Globus pallidus (tissue), 1 donor: ENCODE measurements at places on chromosomes 3 and 15.
A peak's percentile ranks its signal among the peaks of the same experiment; 100 is the strongest.

GRCh38 chr3:119636891-119637611, 23.3 kb downstream of the POPDC2 start:
- no peak for DNase-seq

DNA sequence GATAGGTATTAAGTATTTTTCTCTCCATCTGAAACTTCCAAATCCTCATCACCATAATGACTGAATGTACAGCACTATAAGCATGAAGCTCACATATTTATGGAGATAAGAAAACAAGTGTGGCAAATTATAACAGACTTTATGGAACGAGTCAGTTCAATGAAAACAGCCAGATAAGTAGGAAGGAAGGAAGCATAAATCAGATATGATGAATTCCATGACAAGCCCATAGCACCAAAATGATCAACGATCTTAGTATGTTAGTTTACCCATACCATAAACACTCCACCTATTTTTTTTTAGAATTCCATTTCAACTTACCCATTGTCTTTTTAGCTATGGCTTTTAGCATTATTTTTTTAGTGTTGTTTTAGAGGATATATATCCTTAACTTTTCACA, 169.5 kb downstream of the TNIK start:
- no peak for DNase-seq

DNA sequence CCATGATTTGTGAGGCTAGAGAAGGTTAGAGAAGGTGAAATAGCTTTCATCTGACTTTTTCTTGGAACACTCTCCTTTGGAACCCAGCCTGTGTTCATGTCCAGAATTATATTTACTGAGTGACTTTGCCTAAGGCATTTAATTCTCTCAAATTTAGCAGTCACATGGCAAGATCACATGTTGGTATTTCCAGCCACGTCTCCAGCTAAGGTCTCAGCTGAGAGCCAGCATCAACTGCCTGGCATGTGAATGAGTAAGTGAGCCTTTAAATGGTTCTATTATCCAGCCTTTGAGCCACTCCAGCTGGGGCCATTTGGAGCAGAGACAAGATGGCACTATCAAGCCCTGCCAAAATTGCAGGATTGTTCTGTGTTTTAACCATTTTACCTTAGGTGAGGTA, 130.2 kb upstream of the SGO1 start:
- DNase-seq = peak; percentile 27

DNA sequence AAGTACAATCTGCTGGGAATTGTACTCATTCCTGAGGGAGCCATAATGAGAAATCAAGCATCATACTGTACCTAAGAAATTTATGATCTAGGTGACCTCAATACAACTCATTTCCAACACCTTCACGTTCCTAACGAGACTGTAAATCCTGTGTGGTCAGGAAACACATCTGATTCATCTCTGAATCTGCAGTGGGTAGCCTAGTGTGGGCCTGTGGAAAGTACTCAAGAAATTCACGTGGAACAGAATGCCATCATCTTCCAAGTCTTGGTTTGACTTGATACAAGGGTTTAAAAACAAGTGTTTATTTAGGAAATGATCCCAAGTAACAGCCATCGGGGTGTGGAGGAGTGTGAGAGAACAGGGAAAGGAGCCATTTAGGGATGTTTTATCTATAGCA, 568.9 kb downstream of the EDEM1 start:
- no peak for DNase-seq

- no peak for DNase-seq
Measured at GRCh38 chr15:61115241-61115640, 113.9 kb downstream of the RORA start.

DNA sequence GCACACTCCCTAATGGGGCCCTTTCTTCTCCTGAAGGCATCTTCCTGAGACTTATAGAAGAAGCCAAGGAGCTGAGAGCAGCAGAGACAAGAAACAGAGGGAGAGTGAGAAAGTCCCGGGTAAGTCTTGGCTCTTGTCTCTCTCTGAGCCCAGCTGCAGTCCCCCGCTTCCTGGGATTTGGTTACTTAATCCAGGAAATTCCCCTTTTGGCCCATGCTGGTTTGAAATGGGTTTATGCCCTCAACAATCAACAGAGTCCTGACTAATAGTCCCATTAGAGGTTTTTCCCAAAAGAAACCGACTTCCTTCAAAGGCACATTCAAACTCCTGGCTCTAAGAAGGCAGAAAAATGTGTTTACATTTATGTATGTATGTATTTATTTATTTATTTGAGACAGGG, 22.0 kb downstream of the TMEM158 start:
- no peak for DNase-seq

DNA sequence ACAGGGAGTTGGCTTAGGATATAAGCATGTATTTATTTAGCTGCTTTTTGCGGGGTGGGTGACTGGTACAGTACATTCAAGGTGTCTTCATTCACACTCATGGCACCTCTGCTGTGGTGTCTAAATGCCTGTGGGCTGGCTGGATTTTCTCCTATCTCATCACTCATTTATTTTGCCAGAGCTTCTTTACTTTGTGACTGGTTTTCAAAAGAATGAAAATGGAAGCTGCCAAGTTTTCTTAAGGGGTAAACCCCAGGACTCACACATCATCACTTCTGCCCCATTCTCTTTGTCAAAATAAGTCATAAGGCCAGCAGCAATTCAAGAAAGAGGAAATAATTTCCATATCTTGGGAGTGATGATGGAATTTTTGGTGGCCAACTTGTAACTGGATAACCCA, 493.4 kb upstream of the ALCAM start:
- no peak for DNase-seq

GRCh38 chr3:11236588-11237461, 35.4 kb upstream of the ATG7 start:
- DNase-seq = peak; percentile 12

GRCh38 chr15:50256188-50257041, 9.1 kb downstream of the HDC start:
- DNase-seq = no peak

- DNase-seq = no peak
Measured at GRCh38 chr3:159897331-159898075, 91.1 kb upstream of the IL12A start.

- DNase-seq = peak; percentile 71
Measured at GRCh38 chr3:9231006-9231405, 18.4 kb downstream of the SRGAP3 start.

DNA sequence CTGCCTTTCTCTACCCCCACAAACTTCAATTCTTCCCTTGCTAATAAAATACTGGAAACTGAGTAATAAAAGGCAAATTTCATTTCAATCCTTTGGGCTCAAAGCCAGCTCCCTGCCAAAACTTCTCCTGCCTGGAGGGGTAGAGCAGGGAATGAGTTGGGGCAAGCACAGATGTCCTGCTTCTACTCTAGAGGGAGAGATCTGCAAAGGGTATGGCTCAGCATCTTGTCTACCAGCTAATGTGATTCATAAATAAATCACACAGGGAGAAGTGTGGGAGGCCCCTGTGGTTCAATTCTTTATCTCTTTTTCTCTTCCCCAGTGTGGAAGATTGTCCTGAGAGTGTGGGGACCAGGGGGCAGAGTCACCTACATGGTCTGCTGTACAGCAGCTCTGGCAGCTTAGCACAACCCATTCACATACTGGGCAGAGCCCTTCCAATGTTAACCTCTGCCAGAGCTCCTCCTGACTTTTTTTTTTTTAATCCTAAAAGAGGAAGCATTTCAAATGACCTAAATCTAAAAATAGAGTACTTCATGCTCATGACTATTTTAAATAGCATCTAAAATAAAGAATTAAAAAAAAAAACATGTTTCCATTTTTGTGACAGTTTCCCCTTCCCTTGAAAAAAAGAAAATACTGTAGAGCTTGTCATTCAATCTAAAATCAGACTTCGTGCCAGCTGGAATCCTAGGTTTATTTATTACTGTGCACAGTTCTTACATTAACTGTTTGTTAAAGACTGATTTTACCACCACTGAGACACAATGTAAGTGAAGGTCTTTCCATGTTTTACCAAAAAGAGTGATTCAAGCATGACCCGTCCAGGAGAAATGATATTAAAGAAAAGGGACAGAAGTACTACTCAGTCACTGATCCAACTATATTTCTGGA, 1083.7 kb upstream of the CFAP20DC start:
- DNase-seq = no peak

GRCh38 chr3:195771646-195772300, 40.0 kb downstream of the MUC4 start:
- no peak for DNase-seq

- DNase-seq = no peak
Measured at GRCh38 chr15:89123181-89123525, 34.9 kb downstream of the ABHD2 start.

DNA sequence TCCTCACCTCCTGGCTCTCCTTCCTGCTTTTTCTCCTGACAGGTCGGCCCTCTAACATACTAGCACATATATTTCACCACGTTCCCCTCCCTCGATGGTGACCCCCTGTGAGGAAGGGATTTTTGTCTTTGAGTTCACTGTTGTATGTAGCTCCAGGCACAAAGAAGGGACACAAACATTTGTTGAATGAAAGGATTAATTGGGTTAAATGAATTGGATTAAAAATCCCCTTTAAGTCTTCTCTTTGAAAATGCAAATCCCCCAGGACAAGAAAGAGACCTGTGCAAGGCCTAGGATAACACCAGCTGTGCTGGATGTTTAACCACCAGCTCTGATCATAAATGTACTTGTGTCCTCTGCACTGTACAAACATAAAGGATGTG, 3.3 kb downstream of the CALML4 start:
- no peak for DNase-seq

DNA sequence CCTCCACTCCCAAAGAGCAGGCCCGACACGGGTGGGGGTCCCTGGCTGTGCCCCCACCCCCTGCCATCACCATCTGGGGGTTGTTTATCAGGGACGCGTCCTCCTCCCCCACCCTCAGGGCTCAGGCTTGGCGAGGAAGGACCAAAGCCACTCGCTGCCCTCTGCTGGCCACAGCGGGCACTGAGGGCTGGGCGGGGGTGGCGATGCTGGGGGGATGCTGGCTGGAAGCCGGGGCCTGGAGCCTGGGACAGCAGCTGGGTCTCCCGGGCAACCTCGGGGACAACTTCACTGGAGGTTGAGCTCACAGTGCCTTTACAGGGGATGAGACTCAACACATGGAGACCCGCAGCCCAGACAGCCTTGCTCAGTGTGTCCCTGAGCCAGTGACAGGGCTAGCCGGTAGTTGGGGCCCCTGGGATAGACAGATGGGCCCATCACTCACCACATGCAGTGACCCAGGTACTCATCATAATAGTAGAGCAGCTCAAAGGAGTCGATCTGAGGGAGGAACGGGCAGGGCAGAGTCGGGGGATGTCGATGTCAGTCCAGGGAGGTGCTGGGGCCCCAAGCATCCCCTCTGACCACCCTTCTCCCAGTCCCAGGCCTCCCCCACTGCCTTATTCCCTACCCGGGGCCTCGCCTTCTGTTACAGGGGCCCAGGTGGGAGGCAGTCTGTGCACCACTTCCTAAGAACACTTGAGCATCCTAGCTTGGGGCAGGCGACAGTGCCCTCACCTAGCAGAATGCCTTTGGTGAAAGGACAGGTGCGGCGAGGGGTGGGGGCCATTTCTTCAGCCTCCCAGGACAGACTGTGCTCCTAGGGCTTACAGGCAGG, 5.9 kb upstream of the CALML4 start:
- DNase-seq = peak; percentile 79

DNA sequence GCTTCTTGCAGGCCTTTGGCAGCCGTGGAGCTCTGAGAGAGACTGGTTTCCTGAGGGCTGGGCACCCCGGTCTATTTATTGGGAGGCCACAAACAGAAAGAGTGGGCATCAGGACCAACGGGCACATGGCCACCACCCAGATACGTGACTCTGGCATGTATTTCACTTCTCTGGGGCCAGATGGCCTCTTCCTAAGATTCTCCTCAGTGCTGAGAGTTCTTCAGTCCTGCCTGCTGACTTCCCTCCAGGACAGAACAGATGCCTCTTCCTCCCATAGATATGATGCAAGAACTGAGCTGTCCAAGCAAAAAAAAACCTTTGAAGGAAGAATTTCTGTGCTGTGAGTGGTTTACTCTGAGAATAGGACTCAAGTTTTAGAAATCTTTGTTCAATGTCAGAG, 107.7 kb downstream of the IGF2BP2 start:
- DNase-seq = no peak

- DNase-seq = no peak
Measured at GRCh38 chr3:178097576-178097975, 438.7 kb upstream of the KCNMB2 start.

GRCh38 chr3:47496892-47497291, 16.6 kb downstream of the ELP6 start:
- peak; percentile 23 for DNase-seq

DNA sequence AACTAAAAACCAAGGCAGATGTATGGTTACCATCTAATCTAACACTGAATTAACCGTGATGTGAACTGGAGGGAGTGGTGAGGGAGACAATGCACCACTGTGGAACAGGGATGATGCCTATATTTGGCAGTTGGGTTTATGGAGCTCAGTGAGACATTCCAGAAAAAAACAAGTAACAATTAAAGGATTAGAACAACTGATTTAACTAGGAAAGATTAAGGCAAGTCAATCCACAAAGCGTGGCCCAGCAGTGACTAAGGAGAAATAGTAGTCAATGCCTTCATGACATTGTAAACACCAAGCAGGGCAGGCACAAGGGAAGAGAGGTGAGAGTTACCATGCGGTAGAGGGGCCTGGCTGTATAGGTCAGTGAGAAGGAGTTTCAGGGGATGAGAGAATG, 38.1 kb downstream of the CHAC1 start:
- DNase-seq = no peak

DNA sequence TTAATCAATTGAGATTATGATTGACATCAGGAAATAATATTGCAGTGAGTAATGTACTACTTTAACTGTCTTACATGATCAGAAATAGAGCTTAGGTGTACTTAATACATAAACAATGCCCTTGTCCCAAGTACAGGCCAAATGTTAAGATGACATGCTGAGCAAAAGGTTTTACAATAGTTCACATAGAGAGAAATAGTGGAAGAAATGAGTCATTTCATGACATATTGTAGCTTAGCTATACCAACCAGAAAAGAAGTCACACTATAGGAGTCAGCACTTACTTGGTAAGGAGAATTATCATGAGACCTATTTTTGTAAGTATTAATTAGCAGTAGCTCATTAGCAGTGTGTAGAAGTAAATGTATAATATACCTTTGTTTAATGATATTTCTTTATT, 96.4 kb upstream of the NANOGP8 start:
- DNase-seq = no peak

GRCh38 chr15:65059931-65060596, 7.7 kb downstream of the RASL12 start:
- no peak for DNase-seq

DNA sequence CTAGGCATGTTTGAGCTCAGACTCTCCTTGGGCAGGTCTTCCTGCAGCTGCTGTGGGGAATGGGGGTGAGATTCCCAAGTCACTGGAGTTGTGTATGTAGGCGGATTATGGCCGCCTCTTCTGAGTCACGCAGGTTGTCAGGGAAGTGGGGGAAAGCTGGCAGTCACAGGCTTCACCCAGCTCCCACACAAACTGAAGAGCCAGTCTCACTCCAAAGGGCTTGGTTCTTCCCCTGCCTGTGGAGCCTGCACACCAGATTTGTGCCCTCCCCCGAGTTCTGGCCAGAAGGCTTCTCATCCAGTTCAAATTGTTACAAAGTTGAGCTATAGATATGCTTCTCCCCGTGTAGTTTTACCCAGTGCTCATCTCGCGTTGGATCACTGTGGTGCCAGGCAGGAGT, 53.5 kb downstream of the CPNE4 start:
- no peak for DNase-seq

GRCh38 chr3:78906245-78906644, 861.6 kb downstream of the ROBO1 start:
- DNase-seq = no peak

- DNase-seq = no peak
Measured at GRCh38 chr3:5918626-5919025, 731.1 kb downstream of the EDEM1 start.
